Cerebellum (tissue), 4 donors: ENCODE measurements at places on chromosomes 13 and 19. TPM values are rescaled to one million over a fixed set of nuclear protein-coding genes. Genes with fewer than 3 reads are reported as not detected.

Gene METTL21C
- 0.82 TPM for total RNA-seq

Gene RXFP2
- 0.18 TPM for total RNA-seq

- peak; percentile 42 for DNase-seq
Observed at GRCh38 chr19:574658-575526, 2.5 kb downstream of the BSG start.

Gene ZNF841
- total RNA-seq: 41.6 TPM

- DNase-seq: no peak
Observed at GRCh38 chr13:42277618-42278276, 5.8 kb downstream of the AKAP11 start.

Gene MRPL34
- total RNA-seq: 9.3 TPM

GRCh38 chr19:46678110-46678732, 17.2 kb upstream of the DACT3 start:
- DNase-seq: no peak
